ENCODE measurements at places on chromosomes 6 and 20.

GRCh38 chr20:45888681-45889080, 1.3 kb upstream of the SPATA25 start:
- DNase-seq: no peak

DNA sequence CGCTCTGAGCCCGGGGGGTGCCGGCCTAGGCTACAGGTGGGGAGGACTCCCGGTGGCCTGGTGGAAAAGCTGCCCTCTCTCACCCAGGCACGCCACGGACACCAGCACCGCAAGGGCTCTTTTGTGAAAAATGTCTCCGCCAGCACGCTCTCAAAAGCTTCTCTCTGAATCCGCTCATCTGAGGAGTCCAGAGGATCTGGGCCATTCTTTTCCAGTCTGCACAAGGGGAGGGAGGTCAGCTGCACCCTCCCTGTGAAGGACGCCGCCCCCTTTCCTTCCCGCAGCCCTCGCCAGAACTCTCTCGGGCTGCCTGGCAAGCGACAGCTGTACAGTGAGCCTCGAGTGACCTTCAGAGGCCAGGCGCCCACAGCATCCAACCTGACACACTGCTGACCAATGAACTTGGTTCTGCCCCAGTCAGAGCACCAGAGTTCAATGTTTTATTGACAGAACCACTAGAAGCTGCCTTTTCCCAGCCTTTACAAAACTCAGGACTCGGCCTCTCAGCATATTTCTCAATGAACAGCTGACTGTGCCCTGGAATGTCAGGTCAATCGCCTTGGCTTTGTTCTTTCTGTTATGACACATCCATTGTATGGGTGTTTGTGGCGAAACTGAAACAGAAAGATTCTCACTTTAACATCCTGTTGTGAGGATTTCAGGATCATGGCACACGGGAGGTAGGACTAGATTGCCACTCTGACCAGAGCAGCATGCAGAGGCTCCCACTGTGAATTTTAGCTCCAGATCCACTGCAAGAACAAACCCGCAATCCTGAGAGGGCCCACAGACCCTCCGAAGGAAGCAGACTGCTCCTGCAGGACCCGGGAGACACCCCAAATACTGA, 26.7 kb downstream of the SERPINB9 start:
- DNase-seq: peak; percentile 98

DNA sequence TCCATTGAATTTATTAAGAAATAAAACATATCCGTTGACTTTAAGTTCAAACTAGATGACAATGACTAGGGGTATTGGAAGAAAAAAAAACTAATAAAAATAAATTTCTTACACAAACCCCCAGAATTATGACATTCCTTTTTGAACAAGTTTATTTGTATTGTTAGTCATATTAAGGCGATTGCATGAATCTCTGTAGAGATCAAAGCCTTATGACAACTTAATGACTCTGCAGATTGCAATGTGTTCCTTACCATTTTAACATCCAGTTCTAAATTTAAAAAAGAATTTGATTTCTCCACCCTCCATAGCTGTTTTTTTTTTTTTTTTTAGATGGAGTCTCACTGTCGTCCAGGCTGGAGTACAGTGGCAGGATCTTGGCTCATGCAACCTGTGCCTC, 189.8 kb upstream of the CEP162 start:
- DNase-seq: no peak

- no peak for DNase-seq
Observed at GRCh38 chr6:14545496-14545895, 427.9 kb downstream of the CD83 start.

GRCh38 chr20:54112221-54112884, 42.0 kb upstream of the BCAS1 start:
- DNase-seq: no peak

DNA sequence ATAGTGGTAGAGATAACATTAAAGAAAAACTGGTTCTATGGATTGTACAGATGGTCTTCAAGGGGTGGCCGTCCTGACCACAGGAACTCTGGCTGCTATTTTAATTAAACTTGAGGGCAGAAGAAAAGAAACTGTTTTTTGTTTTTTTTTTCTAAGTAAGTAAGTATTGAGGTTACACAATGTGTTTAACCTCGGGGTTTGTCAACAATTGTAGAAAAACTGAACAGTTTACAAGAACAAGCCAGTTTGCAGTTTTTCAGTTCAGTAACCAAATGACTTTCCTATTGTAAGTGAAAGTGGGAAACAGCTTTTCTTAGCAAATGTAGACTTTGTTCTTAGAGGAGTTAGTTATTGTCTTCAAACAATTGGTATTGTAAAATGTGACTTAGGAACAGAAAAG, 77.0 kb downstream of the PLCB1 start:
- DNase-seq: peak; percentile 25

- DNase-seq: peak; percentile 23
Observed at GRCh38 chr6:291204-291696, 1.0 kb upstream of the DUSP22 start.

- DNase-seq: no peak
Observed at GRCh38 chr6:169024047-169024660, 229.5 kb downstream of the THBS2 start.

- DNase-seq: no peak
Observed at GRCh38 chr20:48066246-48066645, 281.0 kb upstream of the SULF2 start.

DNA sequence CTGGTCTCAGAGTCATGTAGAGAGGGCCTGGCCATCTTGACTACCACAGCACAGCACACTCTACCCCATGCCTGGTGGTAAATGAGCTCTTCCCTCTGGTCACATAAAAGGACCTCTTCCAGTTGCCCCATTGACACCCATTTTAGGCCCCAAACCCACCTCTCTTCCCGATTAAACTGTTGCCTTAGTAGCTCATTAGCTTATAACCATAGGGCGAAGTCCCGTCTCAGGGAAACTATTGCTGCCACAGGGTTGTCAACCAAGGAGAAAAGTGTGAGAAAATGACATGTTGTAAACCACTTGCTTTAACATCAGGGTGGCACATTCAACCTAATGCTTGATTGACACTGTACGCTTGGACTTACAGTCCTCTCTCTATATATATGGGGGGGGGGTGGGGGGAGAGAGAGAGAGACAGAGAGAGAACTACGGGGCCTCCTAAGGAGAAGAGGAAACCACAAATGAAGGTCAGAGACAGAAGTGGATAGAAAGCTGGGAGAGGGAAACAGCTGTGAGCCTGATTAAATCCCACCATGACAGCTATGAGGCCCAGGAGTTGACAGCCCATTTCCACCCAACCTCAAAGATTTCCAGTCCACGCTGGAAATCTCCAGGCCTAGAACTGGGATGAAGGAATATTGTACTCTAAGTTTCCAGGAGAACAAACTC, 14.9 kb upstream of the BTN1A1 start:
- no peak for DNase-seq

- no peak for DNase-seq
Observed at GRCh38 chr6:36719126-36719525, 21.5 kb downstream of the RAB44 start.

DNA sequence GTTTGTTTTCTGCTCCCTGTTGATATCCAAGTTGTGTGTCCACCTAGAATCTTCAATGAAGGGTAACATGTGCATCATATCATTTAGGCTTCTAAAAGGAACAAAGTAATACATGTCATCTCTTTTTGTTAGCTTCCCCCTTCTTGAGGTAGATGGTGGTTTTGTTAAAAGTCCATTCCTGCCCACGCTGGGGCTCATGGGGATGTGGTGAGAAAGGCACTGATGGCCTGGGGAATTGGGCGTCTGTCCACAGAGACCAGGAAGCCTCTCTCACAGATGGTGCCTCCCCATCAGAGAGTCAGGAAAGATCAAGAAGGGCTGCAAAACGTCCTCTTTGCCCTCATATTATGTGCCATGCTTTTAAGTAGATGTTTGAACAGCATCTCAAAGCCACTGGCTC, 32.5 kb downstream of the GNAS start:
- DNase-seq: no peak

- peak; percentile 26 for DNase-seq
Observed at GRCh38 chr20:23047738-23048214, 1.7 kb downstream of the THBD start.

GRCh38 chr20:23634985-23635767, 2.6 kb downstream of the CST3 start:
- no peak for DNase-seq

- no peak for DNase-seq
Observed at GRCh38 chr6:108565091-108565766, 4.5 kb downstream of the FOXO3 start.
